Daoy (cell line): ENCODE measurements at places on chromosomes 16 and 17.

GRCh38 chr17:70271200-70271599 lies 101.9 kb downstream of the KCNJ2 start:
- DNase-seq, result no peak

DNA sequence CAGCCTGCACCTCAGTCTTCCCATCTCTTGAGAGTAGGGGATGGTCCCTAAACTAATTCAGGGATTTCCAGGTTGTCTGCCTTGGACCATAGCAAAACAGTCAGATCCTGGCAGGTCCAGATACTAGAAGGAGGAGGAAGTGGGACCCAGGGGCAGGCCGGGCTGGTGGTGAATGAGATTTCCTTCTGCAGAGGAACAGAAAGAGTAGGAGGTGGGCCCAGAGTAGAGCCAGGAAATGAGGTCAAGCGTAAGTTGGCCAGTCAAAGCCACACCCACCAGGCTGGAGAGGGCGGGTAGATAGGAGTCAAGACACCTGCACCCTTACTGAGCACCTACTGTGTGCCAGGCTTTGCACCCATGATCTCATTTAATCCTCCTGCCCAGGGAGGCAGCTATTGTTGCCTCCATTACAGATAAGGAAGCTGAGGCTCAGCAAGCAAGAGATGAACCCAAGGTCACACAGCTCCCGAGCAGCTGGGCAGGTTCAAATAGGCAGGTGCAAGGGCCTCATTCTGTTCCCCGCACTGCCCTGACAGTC lies 2.6 kb downstream of the CDH5 start:
- DNase-seq, result no peak

GRCh38 chr16:85066346-85066885 lies 38.8 kb downstream of the KIAA0513 start:
- no peak for DNase-seq

- no peak for DNase-seq
Observed at GRCh38 chr17:43625606-43626005, 36.1 kb downstream of the MEOX1 start.

GRCh38 chr17:1861391-1862010 lies 31.7 kb downstream of the RPA1 start:
- DNase-seq, result no peak

- no peak for DNase-seq
Observed at GRCh38 chr16:50395763-50396710, 27.2 kb upstream of the BRD7 start.

DNA sequence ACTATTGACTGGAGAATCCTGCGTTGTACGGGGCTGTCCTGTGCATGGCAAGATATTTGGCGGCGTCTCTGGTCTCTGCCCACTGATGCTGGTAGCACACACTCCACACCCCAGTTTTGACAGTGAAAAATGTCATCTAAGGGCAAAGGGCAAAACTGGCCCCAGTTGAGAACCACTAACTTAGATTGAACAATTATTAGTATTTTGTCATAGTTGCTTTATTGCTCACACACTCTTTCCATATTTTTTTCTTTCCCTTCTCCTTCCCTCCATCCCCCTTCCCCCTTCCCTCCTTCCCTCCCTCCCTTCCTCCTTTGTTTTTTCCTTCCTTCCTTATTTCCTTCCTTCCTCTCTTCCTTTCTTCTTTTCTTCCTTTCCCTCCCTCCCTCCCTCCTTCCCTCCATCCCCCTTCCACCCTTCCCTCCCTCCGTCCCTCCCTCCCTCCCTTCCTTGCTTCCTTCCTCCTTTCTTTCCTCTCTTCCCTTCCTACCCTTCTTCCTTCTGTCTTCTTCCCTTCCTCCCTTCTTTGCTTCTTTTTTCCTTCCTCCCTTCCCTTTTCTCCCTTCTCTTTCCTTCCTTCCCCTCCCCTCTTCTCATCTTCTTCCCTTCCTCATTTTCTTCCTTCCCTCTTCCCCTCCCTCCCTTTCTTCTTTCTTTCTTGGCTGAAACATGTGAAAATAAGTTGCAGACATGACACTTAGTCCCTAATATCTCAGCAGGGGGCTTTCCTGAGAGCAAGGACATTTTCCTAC lies 5.5 kb downstream of the SHISA9 start:
- no peak for DNase-seq

DNA sequence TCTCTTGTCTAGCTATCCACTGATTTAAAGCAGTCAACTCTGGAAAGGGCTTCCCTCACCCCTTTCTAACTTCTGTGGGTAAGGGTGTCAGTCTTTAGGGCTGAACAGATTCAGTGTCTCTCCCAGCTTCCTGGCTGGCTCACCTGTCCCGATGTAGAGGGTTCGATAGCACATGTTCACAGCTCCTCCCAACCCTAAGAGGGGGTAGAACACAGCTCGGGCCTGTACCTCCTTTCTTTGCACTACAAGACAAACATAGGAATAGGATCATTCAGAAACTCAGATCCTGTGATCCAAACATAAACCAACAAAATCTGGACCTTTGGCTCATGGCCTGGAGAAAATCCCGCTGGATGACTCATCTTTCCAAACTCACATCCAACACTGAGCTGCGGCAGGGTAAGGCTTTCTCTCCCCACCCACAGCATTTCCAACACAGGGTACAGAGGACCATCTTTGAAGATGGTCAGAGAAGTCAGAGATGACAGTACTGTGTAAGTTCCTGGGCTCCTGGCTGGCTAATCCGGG lies 5.8 kb upstream of the DHRS13 start:
- no peak for DNase-seq

GRCh38 chr16:56869513-56870275 lies 4.7 kb downstream of the SLC12A3 start:
- peak; percentile 64 for DNase-seq

DNA sequence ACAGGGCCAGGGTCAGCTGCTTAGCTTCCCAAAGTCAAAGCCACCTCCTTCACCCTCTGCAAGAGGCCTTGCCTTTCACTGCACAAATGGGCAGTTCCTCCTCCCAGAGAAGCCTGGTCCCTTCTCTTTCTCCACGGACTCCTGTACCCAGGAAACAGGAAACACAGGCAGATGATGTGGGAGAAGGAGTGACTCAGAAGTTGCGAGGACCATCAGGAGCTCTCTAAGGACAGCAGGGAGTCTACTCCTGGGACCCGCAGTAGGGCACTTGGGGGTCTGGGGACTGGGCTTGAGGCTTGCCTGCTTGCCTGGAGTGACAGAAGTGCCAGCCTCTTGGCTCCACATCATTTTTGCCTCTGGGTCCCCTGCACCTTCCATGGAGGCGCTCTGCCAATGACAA lies 47.4 kb upstream of the KSR1 start:
- peak; percentile 58 for DNase-seq

DNA sequence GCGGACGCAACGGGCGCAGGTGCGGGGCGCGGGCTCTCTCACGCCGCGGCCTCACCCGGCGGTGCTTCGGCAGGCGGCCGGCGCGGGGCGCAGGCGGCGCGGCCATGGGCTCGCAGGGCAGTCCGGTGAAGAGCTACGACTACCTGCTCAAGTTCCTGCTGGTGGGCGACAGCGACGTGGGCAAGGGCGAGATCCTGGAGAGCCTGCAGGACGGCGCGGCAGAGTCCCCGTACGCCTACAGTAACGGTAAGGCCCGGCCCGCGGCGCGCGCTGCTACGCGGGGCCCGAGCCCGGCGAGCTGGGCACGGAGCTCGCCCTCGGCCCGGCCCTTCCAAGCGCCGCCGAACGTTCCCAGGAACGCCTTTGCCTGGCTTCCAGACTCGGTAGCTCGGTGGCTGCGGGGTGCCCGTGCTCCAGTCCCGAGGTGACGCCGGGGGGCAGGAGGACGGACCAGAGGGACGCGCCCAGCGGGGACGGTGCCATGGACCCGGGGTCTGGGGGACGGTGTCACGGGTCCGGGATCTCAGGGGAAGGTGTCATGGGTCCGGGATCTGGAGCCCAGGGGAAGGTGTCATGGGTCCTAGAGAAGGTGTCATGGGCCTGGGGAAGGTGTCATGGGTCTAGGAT lies 435 bp downstream of the RAB40C start:
- DNase-seq, result no peak

DNA sequence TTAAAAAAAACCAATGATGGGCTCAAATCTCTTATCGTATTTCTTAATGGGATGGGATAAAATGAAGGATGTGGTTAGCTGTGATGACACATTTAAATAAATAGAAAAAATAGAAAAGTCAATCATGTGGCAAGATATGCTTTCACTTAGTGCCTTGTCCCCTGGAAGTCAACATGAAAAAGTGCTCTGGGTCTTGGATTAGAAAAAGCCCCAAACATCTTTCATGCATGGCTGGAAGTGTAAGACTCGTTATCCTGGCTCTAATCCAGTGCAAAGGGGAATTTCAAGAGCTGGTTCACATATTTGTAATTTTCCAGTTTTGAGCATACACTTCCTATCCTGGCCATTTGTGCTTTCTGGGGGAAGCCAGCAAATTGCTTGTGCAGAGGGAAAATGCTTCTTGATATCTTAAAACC lies 160.9 kb downstream of the MAP2K6 start:
- DNase-seq, result peak; percentile 73

- DNase-seq, result no peak
Observed at GRCh38 chr17:49548051-49548505, 27.6 kb upstream of the NXPH3 start.

DNA sequence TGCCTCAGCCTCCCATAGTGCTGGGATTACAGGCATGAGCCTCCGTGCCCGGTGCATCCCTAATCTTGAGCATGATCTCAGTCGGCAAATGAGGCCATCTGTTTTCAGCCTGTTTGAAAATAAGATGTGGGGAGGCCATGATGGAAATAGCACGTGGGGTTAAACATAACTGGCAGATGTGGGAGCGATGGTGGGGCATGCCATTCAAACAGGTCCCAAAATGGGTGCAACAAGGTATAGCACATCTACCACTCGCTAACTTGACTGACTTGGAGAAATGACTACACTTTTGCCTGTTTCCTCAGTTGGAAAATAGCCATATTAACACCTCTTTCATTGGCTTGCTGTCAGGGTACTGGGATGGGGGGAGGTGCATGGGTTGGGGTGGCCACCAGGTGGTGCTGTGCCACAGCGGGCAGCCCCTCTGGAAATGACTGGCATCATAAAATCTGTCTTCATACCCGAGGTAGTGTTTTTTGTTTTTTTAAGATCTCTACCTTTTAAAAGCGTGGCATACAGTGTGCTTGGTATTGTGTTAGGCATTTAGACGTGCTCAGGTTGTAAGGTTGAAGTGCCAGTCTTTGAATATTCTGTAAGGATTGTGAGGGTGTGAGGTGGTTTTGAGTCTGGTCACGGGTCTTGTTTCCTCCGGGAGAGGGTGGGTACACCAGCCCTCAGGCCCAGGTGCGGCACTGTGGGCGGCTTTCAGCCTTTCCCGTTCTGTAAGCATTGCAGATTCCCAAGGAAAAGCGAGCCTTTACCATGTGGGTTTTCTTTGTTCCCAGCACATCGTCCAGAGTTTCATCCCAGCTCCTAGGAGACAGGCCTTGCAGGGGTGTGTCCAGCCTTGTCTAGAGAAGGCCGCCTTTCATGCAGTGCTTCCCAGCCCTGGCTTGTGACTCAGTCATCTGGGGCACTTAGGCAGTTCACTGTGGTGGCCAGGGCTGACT lies 2.9 kb upstream of the TTYH2 start:
- DNase-seq, result peak; percentile 86

DNA sequence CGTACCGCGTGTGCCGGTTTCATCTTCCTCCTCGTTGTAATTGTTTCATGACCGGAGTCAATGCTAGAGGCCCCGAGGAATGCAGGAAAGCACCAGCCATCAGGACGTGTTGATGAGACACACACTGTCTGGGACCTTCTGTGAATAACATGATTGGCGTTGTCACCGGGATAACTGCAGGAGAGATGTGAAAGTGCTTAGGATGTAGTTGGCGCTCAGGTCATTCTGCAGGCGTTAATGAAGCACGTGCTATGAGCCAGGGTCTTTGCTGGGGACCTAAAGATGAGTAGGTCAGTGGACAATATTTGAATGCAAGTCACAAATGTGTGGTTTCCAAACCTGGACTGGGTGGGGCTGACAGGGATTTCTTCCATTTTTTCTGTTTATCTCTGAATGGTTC lies 181.6 kb upstream of the HSBP1 start:
- DNase-seq, result no peak

GRCh38 chr17:54927525-54927924 lies 26.9 kb downstream of the TOM1L1 start:
- DNase-seq, result no peak

DNA sequence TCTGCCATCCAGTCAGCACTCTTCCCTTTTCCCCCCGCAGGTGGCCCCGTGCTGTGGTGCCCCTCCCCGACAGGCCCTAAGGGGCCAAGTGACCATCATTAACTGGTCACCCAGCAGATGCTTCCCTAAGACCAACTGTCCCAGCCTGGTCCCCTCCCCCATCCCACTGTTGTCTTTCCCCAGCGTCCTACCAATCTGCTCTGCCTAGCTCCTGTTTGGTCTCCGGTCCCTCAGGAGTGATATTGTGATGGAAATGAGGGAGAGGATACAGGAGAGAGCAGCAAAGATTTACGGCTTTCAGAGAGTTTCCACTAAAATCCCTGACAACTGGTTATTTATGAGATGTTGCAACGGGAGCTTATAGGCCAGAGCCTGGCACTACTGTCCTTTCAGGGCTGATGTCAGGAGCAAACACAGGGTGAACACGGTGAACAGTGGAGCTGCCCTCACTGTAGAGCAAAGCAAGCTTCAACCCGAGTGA lies 1.4 kb upstream of the TTLL6 start:
- no peak for DNase-seq

DNA sequence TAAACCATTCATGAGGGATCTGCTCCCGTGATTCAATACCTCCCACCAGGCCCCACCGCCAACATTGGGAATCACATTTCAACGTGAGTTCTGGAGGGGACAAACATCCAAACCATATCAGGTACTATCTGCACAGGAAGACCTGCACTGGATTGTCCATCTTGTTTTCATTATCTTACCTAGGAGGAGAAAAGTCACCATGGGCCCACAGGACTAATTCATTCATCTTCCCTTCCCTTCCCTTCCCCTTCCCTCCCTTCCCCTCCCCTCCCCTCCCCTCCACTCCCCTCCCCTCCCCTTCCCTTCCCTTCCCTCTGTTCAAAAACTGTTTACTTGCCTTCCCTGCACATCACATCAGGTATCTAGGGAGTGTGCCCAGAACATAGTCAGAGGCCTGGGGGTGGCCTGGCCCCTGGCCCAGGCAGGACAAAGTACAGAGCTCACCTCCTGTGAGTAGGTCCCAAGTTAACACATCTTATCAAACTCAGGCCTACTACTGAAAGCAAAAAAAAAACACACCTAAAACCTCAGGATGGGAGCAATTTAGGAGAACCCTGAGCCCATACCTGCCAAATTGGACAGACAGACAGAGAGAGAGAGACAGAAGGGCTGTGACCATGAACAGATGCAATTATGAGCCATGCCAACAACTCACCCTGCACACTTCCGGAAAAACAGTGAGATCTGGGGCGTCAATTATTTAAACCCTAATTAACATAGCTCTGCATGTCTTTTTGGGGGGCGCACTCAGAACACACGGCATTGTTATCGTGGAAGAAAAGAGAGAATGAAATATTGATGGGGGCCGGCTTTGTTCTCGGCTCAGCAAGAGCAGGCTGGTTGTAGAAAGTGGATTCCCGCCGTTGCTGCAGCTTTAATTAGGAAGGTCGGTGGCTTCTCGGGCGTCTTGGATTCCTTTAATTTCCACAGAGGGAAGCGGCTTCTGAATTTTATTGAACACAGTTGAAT lies 151.2 kb downstream of the IRX5 start:
- no peak for DNase-seq

DNA sequence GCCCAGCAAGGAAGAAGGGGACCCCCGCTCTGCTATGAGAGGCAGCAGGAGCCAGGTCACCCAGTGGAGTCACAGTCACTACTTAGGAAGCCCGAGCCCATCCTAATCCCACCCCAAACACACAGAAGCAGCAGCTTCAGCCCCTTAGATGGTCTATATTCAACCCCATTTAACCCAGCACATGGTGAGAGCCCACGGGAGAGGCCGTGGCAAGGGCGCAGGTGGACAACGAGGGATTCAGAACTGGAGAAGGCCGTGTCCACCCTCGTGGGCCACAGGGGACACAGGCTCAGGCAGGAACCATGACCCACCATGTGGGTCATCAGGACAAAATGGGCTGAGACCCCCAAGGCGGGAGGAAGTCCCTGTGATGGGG lies 1.6 kb upstream of the TRPV3 start:
- DNase-seq, result no peak
